CD4-positive, alpha-beta T cell treated with Interleukin-6 at 100 ng/mL for 8 hours (primary cell): ENCODE measurements at places on chromosomes 12 and 14.

DNA sequence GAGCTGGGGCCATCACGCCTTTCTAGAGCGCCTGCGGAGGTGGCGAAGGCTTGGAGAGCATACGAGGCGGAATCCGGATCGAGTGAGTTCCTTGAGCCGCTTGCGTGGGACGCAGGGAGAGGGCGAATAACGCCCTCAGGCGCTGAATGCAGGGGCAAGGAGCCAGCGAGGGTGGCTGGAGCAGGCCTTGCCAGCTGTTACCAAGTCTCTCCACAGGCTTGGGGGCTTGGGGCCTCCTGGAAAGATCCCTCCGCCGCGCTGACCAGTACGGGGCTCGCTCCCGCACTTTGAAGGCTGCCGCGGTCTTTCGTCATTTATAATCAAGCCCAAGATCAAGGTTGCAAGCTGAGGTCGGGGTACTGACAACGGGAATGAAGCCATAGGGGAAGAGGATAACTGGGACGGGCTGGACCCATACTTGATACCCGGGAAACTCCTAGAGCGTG, 1.2 kb downstream of the FLRT2 start:
- no peak for DNase-seq

GRCh38 chr12:29546000-29546399, 48.5 kb upstream of the OVCH1 start:
- no peak for DNase-seq

GRCh38 chr14:63387711-63388110, 69.0 kb upstream of the GPHB5 start:
- no peak for DNase-seq

DNA sequence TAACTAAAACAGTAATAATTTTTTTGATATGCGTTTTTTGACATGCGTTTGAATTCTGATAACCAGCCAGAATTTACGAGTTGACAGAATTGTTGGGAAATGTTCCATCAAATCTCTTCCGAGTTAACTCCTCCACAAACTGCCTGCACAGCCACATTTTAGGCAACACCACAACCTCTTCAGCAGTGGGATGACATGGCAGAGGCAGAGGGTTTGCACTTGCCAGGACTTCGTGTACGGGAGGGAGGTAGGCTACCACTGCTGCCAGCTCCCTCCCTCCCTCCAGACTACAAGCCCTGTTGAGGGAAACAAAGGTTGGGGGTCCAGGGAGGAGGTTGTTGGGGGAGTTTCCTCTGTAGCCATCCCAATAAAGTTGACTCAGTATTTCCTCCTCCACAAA, 14.5 kb upstream of the ACTR6 start:
- no peak for DNase-seq

GRCh38 chr12:71768900-71769299, 14.2 kb downstream of the RAB21 start:
- DNase-seq, result no peak

- DNase-seq, result no peak
Measured at GRCh38 chr14:94029671-94030203, 3.6 kb downstream of the OTUB2 start.

DNA sequence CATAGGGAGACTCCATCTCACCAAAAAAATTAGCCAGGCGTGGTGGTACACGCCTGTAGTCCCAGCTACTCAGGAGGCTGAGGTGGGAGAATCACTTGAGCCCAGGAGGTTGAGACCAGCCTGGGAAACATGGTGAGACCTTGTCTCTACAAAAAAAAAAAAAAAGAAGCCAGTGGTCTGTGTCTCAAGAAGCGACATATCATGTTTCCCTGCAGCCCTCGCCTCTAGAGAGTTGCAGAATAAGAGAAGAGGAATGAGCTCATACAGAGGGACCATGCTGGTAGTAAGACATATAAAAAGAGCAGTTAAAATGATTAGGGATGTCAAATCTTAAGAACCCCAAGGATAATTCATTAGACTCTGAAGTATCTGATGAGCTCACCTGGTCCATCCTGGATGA, 39.4 kb upstream of the BICDL1 start:
- DNase-seq, result no peak

DNA sequence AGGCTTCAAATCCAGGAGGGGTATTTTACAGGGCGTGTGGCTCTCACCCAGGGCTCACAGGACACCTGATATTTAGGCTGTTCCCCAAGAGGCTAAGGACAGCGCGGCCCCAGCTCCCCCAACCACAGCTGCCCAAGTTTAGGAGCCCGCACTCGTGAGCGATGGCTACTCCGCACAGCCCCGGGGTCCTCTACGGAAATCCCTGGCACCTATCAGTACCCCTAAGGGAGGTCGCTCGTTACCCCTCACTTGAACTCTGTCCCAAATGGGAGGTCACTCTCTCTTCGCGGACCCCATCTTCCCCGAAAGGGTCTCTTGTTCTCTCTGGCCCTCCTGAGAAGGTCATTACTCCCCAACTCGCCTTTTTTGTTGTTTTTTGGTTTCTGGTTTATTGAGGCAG, 708 bp upstream of the P2RX4 start:
- no peak for DNase-seq

- DNase-seq, result no peak
Measured at GRCh38 chr12:51424094-51424661, 453 bp upstream of the SLC4A8 start.

GRCh38 chr12:53572134-53572758, 53.9 kb downstream of the ATF7 start:
- DNase-seq, result no peak

DNA sequence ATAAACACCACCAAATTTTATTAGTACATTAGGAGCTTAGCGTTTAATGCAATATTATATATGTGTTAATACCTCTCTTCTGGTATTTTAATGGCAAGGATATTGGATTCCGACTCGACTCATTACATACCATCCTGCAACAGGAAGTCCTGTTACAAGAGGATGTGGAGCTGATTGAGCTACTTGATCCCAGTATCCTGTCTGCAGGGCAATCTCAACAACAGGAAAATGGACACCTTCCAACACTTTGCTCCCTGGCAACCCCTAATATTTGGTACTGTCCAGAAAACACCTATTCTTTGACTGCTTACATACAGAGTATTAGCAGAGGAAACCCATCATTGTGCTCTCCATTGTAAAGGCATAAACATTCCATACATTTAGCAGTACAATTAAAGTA, 45.2 kb downstream of the VEZT start:
- DNase-seq, result no peak

GRCh38 chr14:95254288-95254687, 65.4 kb downstream of the CLMN start:
- DNase-seq, result no peak

DNA sequence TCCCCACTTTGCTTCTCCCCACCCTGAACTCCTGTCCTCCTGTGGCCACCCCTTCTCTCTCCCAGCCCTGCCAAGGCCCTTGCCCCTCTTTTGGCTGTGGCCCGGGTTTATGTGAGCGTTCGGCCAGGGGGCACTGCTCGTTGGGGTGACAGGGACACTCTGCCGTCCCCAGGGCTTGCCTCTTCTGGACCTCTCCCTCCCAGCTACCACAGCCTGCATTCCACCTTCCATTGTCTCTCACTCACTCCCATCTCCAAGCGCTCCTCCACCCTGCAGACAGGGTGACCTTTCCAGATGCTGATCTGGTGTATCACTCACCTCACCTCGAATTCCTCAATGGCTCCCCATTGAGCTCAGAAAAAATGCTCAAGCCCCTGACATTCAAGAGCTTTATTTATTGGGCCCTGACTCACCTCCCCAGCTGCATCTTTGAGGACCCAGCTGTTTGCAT, 1.4 kb downstream of the SERPINA9 start:
- DNase-seq, result no peak

DNA sequence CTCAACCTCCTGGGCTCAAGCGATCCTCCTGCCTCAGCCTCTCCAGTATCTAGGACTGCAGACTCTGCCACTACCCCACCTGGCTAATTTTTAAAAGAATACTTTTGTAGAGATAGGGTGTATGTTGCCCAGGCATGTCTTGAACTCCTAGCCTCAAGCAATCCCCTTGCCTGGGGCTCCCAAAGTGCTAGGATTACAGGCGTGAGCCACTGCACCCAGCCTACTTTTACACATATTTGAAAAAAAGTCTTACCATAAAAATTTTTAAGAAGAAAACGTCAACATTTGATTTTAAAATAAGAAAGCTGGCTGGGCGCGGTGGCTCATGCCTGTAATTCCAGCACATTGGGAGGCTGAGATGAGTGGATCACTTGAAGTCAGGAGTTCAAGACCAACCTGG, 46.5 kb downstream of the DCAF5 start:
- DNase-seq, result no peak

DNA sequence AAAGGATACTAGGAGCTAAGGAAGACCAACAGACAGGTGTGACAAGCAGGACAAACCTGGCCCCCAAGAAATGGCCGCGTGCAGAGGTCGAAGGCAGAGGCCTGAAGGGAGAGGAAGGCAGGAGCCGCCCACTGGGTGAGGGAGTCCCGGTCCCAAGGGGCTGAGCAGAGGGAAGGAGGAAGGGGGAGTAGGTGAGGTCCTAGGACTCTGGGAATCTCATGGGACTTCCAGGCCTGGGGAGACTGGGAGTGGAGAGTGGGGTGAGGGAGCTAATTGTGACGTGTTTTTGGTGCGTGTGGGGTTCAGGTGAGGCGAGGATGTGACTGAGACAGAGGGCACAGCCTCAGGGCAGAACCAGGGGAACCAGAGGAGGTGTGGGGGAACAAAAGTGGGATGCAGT, 11.7 kb upstream of the FLVCR2 start:
- no peak for DNase-seq

DNA sequence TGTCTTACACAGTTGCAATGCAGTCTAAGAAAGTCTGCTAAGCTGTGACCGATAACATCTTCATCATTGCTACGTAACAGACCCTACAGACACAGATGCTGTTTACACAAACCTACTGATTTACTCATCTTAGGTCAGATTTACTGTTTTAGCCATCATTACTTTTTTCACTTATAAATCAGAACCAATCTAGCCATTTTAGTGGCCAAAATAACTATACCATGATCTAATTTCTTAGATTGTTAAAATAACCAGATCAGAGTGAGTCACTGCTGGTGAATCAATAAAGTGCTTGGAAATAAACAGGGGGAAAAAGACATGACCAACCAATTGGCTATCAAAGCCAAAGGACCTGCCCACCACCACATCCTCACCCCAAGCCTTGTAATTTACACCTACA, 57.0 kb upstream of the FOXN3 start:
- no peak for DNase-seq

GRCh38 chr14:81398196-81398891, 1.8 kb downstream of the STON2 start:
- DNase-seq, result no peak

DNA sequence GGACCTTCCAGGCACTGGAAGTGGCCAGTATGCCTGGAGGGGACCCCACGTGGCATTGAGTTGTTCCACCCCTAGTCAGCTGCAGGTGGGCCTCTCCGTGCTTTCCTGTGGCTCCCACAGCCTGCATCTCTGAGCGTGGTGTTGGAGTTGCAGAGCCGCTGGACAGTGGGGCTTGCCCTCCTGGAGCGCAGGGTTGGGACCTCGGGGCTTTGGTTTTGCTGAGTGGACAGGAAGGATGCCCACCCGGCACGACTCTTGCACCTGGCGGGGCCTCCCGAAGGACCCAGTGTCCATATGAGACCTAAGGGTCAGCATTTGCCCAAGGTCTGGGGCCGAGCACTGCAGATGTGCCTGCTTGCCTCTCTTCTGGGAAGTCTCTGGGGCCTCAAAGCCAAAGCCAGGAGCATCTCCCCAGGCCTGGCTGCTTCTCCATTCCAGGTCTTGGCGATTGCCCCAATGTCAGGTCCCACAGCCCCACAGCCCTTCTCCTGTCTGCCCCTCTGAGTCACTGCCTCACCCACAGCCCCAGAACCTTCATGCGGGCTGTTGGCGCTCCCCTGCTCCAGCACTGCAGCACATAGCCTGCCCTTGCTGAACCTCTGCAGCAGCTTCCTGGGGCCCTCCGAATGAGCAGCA, 1.5 kb downstream of the PACS2 start:
- no peak for DNase-seq

DNA sequence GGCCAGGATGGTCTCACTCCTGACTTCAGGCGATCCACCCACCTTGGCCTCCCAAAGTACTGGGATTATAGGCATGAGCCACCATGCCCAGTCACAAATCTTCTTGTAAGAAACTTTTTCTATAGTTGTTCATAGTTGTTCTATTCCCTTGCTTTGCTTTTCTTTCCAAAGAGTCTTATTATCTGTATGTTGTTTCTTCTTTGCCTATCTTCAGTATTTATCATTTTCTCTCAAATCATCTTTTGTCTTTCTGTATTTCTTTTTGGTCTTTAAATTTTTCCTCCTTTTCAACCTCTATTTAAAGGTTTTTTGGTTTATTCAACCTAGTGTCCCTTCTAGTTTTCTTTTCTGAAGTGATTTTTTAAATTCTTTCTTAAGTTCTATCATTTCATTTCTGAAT, 68.7 kb downstream of the LRP6 start:
- no peak for DNase-seq

- DNase-seq, result no peak
Measured at GRCh38 chr12:128079-128478, 61.5 kb downstream of the IQSEC3 start.

- no peak for DNase-seq
Measured at GRCh38 chr12:129893691-129894090, 10.1 kb downstream of the TMEM132D start.
